ENCODE measurements at places on chromosomes 3 and 15.

DNA sequence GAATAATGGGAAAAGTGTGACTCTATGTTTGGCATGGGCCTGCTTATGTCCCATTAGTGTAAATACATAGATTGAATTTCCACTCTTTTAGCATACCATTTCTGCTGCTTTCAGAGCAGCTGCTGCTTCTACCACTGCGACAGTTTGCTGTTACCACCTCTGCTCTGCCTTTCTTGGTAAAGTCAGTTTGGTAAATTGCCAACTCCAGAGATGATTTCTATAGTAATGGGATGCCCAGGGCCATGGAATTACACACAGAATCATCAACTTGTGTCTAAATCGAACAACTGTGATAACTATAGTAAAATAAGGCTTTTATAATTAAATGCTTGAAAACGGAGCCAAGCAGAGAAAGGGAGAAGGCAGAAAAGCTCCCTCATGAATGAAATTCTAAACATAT, 168.4 kb upstream of the VEPH1 start:
- DNase-seq, result no peak

GRCh38 chr3:29171043-29171990, 109.6 kb upstream of the RBMS3 start:
- no peak for DNase-seq

DNA sequence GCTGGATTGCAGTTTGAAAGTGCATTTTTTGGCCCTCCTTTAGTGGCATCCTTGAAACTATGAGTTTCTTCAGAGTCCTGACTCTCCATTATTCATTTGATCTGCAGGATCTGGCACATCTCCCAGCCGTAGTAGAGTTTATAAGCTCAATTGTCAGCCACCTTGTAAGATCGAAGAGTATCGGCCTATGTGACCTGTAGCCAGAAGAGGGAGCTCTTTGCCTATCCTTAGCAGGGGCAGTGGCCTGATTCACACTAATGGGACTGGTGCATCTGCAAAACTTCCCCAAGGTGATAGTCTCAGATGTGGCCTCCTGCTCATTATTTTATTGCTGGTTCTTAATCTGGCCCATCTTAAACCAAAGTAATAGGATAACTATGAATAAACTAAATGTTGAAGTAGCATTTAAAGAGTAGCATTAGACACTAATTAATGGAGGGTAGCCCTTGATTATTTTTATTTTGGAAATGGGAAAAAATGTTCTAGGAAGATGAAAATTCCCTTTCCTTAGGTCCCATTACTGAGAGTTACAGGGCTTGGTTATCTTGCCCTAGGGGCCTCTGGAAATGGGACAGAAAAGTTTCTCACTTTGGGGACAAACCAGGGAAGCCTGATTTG, 21.2 kb downstream of the GCSAM start:
- DNase-seq, result peak; percentile 34

DNA sequence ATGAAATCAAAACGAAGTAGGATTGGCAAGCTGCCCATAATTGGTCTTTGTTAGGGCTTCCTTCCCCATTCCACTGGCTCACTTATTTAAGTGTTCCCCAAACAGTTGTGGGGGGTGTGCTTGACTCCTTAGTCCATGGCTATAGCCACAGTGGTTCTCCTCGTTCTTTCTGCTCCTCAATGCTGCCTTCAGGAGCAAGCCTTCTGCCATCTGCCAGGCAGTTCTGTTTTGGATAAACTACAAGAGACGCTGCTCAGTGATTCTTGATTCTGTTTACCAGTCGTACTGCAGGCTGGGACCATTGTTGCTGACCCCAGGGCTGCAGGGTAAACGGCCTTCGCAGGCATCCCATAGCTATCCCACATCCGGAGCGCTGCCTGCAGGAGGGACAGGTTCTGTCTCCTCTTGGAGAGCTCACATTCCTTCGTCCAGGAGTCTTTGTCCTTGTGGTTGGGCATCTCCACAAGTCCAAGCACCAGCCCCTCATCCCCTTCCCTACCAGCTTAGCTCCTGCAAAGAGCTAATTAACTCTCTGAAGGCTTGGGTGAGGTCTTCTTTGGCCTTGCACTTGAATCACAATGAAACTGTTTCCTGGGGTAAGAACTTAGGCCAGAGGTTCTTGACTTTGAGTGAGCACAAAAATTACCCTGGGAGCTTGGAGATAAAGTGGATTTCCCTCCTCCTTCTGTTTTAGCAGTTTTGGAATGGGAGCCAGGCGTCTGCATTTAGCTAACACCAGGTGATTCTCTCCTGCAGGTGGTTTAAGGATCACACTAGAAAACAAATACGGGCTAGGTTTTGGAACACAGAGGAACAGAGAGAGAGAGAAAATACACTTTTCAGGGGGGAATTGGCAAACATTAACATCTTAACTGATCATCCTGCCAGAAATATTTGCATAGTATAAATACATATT, 114.9 kb downstream of the SV2B start:
- no peak for DNase-seq

GRCh38 chr15:91308855-91309254, 208.8 kb downstream of the SV2B start:
- no peak for DNase-seq

DNA sequence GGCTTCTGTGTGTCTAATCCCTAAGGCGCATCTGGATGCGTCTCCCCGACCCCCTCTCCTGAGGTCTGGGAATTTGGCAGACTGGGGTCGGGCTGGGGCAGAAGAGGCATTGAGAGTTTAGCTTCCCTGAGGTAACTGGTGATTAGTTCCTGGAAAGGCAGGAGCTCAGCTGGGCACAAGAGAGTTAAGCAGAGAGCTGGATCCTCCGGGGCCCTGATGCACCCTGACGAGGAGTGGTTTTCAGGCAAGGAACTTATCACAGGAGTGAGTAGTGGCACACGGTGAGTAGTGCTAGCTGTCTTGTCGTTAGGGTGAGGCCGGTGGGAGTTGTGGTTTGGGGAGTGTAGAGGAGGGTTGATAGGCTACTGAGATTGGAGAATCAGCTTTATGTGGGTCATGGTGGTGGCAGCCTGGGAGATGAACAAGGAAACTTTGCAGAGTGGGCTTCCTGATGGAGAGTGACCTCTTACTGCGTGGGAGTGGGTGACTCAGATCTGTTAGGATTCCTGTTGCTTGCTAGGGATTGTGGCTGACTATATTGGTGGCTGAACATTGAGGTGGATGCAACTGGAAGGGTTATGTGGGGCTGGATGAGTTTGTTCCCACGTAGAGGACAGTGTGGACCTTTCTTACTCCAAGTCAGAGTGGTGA, 897 bp downstream of the RAD54L2 start:
- DNase-seq, result no peak

Data from hypothalamus (tissue), 51 donors.